BE2C (cell line): ENCODE measurements at places on chromosomes 5 and 9.

DNA sequence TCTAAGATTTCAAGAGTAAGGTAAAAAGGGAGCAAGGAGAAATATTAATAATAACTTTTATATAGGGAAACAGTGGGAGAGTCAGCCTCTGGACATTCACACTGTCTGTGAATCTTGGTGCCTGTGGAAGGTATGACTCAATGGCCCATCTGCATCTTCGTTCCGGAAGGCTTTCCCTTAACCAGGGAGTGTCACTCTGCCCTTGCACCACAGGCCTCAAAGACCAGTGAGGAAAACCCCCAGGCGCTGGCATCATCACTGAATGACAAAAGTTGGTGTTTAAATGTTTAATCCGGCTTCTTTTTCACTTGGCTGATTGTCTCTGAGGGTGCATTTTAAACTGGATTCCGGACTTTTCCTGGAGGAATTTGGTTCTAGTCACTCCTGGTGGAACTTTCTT is 522.4 kb upstream of the TLE4 start:
- DNase-seq, result no peak

DNA sequence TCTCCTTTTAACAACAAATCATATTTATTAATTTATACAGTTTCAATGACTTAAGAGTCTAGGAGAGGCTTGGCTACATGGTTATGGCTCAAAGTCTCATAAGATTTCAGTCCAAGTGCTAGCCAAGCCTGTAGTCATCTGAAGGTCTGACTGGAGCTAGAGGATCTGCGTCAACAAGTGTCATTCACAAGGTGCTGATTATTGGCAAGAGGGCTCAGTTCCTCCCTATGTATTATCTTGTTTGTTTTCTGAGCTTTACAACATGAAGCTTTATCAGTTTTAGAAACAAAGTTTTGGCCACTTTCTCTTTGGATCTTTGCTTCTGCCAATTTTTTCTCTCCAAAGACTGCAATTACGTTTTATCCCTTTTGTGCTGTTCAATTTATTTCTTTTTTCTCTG is 94.7 kb downstream of the RICTOR start:
- DNase-seq, result no peak

DNA sequence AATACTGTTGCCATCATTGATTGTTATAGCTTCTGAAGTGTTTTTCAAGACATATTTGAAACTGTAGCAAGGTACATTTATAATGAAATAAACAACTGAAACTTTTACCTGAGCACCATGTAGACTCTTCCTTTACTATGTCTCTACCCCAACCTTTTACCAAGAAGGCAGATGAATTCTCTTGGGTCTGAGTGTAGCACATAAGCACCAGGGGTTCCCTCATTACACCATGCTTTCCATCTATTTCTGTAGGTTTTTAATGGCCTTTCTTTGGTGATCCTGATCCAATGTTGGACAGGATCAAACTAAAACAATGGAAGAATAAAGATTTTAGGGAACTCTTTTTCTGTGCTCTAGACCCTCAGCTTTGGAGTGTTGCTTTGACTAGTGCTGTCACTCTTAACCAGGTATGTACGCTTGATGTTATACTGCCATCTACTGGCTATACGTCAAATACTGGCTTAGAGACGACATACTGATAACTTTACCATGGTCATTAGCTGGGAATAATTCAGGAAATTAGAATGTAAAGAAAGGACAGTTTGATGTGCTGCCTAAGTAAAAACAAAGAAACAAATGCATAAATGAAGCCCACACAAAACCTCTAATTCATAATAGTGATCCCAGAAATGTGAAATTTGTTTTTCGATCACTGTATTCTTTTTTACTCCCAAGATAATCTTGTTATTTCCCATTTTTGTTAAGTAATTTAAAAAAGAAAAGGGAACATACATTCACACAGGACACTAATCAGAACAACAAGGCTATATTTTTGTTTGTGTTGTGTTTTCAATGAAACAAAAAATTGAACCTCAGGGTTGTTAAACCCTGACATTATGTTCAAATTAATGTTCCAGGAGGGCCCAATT is 30.7 kb downstream of the IFNW1 start:
- DNase-seq, result peak; percentile 22

DNA sequence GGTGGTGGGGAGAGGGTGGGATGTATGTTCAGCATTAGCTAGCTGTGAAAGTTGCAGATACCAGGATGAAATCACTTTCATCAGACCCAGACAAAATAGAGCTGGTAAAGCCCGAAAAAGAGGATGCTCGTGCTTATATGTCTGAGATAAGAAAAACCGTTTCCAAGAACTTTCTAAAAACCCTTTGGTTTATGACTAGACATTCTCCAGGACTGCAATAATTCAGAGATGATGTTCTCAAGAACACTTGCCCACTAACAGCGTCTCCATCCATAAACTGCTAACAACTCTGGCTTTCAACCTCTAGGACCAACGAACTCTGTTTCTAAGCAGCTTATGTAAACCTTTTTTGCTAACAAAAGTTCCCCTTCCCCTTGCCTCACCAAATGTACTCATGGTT is 8.4 kb upstream of the AMACR start:
- DNase-seq, result no peak
